Psoas muscle (tissue), 8 donors: ENCODE measurements at places on chromosomes 1 and 21.

- no peak for DNase-seq
Measured at GRCh38 chr1:37519613-37520012, 5.0 kb upstream of the MEAF6 start.

- DNase-seq: no peak
Measured at GRCh38 chr21:36075171-36075570, 5.3 kb downstream of the CBR1 start.

GRCh38 chr21:41136286-41136685 is 31.7 kb upstream of the BACE2 start:
- DNase-seq: no peak

- no peak for DNase-seq
Measured at GRCh38 chr1:175402336-175402735, 209.8 kb upstream of the KIAA0040 start.

DNA sequence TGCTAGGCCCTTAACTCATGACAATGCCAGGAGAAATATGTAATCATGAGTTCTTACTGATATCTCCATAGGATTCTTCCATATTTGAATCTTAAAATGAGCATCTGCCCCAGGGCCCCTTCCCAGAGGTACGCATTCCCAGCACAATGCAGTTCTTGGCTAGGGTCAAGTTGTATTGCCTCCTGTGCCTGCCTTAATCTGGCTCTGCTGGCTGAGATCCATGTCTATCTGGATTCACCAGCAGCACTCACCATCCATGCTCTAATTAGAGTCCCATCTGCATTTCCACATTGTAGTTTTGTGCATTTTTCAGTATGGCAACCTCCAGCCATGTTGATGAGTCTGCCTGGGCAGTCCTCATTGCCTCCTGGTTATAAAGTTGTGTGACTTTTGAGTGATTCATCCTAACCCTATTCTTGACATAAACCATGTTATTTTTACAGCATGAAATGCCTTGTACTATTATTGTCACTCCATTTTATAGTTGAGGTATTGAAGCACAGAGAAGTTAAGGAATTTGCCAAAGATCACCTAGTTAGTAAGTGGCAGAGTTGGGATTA is 55.9 kb downstream of the CAMSAP2 start:
- no peak for DNase-seq

- DNase-seq: no peak
Measured at GRCh38 chr1:65493802-65494201, 73.3 kb downstream of the LEPR start.

DNA sequence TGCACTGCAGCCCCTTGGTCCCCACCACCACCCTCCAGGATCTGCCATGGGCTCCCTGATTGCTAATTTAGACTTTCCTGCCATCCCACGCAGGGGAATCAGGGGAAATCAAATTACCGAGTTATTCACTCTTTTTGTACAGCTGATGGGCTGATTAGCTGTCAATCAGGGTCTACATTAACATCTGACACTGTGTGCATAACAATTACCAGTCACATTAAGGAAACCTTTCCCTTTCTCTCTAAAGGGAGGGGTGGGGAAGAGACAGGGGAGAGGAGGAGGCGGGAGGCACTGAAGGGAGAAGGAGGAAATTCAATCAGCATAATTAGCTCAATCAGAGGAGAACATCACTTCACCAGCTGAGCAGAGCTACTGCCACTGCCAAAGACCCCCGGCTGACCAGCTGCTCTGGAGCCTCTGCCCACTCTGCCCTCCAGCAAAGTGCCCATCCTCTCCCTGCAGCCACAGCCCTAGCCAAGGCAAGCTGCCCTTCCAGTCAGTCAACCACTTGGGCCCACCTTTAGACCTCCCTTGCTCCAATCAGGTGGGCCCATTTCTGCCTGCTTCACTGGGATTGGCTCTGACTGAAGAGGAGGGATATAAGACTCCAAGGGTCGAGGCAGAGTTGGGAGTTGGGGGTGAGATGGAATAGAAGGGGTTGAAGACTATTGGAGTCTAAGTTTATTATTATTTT is 199.3 kb upstream of the ZC3H12A start:
- DNase-seq: no peak

DNA sequence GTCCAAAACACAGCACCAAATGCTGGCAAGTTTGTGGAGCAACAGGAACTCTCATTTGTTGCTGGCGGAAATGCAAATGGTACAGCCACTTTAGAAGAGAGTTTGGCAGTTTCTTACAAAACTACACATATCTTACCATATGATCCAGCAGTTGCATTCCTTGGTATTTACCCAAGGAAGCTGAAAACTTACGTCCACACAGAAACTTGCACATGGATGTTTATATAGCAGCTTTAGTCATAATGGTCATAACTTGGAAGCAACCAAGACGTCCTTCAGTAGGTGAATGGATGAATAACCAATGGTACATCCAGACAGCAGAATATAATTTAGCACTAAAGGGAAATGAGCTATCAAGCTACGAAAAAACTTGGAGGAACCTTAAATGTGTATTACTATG is 66.4 kb downstream of the MARK1 start:
- no peak for DNase-seq

DNA sequence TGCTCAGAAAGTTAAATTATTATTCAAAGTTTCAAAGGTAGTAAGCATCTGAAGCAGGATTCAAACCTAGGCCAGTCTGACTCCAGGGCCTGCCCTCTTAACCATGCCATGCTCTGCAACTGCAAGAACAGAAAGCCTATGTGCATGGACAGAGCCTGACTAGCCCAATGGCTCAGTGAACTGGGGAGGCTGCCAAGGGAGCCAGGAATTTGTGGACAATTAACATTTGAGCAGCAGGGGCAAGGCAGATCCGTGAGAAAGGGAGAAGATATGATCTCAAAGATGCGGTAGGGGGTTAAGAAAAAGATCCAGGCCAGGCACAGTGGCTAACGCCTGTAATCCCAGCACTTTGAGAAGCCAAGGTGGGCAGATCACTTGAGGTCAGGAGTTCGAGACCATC is 6.5 kb upstream of the ATP1A4 start:
- no peak for DNase-seq

GRCh38 chr21:14880922-14881321 is 183.9 kb downstream of the NRIP1 start:
- DNase-seq: no peak
